ENCODE measurements at places on chromosomes 3 and 15.
A peak's percentile ranks its signal among the peaks of the same experiment; 100 is the strongest.

GRCh38 chr15:37094333-37094914 lies 5.9 kb downstream of the MEIS2 start:
- DNase-seq, result no peak

DNA sequence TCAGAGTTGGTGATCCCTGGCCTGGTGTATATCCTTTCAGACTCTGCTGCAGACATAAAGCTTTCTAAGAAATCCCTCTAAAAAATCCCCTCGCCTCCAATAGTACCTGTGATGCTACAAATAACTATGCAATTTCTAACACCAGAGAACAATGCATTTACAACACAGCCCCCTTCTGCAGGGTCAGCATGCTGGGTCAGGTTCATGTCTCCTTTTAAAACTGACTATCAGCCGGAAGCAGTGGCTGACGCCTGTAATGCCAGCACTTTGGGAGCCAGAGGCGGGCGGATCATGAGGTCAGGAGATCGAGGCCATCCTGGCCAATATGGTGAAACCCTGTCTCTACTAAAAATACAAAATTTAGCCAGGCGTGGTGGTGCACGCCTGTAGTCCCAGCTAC lies 77.0 kb upstream of the SPATA12 start:
- no peak for DNase-seq

- no peak for DNase-seq
Measured at GRCh38 chr3:179297971-179298725, 24.7 kb upstream of the ZNF639 start.

GRCh38 chr3:196974661-196975060 lies 6.0 kb upstream of the PIGZ start:
- no peak for DNase-seq

DNA sequence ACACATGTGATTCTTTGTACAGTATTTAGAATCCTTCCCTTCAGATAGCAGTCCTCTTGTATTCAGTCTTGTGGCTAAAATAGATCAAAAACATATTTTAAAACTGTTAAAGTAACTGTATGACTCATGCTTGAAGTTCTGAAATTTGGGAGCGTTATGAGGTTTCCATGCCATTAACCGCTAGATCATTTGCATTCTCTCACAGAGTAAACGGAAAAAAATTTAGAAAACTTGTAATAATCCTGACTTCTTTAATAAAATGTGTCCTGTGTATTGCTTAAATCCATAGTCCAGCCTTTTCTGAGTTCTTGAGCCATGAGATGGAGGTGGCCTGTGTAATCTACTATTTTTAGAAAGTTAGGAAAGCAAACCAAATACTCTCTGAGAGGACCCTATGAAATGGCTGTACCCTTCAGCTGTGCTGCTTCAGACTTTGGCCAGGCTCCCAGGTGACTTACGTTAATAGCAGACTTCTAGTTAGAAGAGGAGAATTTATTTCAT lies 33.8 kb downstream of the MBNL1 start:
- no peak for DNase-seq

DNA sequence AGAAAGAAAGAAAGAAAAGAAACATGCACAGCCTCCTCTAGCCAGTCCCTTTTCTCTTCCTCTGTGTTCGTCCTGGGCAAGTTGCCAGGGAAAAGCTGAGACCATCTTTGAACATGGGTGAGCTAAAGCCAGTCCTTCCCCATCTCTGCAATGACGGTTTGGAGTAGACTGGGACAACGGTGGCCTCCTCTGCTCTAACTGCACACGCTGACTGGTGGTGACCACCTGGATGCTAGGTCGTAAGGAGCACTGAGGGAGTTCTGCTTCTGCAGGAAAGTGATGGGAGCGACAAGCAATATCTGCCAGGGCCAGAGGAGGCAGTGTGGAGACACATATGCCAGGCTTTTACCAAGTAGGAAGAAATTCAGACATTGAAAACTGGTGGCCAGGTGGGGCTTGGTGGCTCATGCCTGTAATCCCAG lies 111.7 kb downstream of the NUP210 start:
- no peak for DNase-seq

DNA sequence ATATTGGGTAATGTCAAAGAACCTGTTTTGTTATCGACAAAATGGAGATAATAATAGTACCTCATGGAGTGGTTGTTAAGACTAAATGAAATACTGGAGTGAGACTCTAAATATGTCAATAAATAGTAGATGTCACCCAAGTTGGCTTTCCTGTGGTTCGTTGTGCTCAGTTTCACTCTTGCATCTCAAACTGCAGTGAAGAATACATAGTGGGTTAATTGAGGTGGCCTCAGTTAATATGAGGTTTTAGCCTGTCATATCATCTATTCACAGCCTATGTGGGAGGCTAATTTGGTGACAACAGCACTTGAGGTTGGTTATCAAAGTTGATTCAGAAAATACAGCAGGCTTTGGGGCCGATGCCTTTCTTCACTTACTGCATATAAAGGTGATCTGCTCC lies 485.5 kb upstream of the SUCLG2 start:
- no peak for DNase-seq

DNA sequence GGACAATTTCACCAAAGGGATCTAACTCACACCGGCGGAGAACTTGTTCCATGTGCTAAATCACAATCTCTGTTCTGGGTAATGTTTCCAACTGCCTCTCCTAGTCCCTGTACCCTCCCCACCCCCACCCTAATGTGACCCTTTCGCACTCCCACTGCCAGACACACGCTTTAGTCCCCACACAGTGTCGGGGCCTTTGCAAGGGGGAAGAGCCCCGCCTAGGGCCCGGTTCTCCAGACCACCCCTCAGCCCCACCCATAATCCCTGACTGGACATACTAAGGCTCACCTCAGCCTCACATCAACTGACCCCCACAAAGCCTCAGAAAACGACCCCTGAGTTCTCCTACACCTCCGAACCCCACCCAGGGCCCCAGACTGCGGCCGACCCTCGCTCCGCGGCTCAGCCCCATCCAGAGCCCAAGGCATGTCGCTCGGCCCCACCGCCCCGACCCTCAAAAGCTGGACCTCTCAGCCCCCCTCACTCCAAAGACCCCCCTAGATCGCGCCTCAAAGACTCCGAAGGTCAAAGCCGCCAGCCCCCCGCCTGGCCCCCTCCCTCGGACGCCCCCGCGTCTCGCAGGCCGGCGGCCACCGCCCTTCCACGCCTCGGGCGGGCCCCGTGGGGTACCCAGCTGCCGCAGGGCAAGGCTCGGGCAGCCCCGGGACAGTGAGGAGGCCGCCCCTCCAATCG lies 72.0 kb upstream of the MAP4 start:
- no peak for DNase-seq

GRCh38 chr3:40504636-40505430 lies 1.0 kb upstream of the ZNF620 start:
- no peak for DNase-seq

GRCh38 chr3:16809993-16810392 lies 74.8 kb upstream of the PLCL2 start:
- no peak for DNase-seq

DNA sequence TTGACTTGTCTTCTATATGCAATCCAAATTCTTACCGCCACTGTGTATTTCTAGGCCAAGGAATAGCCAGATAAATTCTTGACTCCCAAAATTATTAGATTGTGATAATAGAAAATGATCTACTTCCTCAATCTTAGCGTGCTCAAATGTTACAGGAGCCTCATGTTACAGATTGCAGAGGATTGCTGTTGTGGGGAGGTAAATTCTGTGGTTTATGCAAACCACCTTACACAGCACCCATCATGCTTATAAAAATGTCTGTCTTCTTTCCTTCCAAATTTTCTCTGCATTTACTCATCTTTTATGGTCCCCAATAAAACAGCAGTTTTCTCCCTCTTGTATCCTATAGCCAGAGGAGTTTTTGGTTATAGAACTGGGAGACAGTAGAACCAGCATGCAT lies 420.2 kb upstream of the ROBO1 start:
- no peak for DNase-seq

DNA sequence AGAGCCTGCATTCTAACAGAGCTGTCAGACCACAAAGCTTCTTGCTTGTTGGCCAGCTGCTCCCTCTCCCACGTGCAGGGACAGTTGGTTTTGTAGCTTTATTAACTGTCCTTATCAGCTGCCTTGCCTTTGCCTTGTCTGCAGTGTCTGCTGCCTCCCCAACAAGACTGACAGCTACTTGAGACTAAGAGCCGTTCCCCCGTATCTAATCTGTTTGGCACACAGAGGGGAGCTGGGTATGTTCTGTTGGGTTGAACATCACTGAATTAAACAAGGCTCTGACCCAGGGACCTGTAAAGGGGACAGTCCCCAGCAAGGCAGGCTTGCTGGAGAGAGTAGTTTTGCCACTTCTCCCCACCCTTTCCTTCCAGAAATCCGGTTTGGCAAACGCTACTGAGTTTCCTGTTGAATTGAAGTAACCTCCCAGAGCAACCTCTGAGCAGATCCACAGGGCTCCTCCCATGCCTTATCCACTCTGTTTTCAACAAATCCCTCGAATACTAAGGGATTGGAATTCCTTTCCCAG lies 116.1 kb downstream of the ANP32A start:
- DNase-seq, result no peak

GRCh38 chr3:36942638-36943248 lies 2.1 kb downstream of the TRANK1 start:
- DNase-seq, result no peak

- DNase-seq, result no peak
Measured at GRCh38 chr3:122892118-122892960, 97.5 kb downstream of the SLC49A4 start.

DNA sequence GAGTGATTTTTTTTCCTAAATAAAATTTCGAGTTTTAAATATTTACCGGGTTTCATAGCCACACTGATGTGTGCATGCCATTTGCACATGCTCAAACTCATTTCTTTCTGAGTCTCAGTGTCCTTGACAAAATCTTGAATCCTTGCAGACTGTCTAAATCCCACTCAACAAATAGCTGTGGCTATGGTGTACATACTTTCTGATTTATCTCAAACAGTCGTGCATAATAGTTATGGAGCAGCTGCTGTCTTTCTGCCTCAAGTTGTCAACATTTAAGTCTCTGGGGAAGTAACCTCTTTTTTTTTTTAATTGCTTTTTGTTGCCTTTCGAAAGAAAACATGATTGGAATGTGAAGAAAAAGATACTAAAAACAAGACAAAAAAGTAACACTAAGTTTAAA lies 52.8 kb upstream of the UTS2B start:
- DNase-seq, result no peak

DNA sequence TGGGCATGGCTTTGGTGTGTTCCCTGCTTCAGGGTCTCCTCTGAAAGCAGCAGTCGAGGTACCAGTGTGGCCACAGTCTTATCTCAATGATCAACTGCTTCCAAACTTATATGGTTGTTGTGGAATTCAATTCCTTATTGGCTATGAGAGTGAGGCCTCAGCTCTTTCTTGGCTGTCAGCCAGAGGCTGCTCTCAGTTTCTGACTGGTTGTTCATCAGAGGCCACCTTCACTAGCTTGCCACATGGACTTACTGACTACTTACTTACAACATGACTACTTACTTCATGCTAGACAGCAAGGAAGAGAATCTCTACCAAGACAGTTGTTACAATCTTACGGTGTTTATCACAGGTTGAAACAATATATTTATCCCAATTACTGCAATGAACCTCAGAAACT lies 789.2 kb downstream of the DIPK2A start:
- DNase-seq, result no peak

- no peak for DNase-seq
Measured at GRCh38 chr3:89533275-89533674, 425.9 kb downstream of the EPHA3 start.

- no peak for DNase-seq
Measured at GRCh38 chr3:176037636-176038035, 1159.6 kb downstream of the TBL1XR1 start.

GRCh38 chr3:159902546-159903314 lies 85.9 kb upstream of the IL12A start:
- no peak for DNase-seq

- no peak for DNase-seq
Measured at GRCh38 chr15:72599855-72600464, 54.5 kb upstream of the GOLGA6B start.

- DNase-seq, result no peak
Measured at GRCh38 chr3:112817797-112818196, 28.9 kb downstream of the CD200R1L start.

DNA sequence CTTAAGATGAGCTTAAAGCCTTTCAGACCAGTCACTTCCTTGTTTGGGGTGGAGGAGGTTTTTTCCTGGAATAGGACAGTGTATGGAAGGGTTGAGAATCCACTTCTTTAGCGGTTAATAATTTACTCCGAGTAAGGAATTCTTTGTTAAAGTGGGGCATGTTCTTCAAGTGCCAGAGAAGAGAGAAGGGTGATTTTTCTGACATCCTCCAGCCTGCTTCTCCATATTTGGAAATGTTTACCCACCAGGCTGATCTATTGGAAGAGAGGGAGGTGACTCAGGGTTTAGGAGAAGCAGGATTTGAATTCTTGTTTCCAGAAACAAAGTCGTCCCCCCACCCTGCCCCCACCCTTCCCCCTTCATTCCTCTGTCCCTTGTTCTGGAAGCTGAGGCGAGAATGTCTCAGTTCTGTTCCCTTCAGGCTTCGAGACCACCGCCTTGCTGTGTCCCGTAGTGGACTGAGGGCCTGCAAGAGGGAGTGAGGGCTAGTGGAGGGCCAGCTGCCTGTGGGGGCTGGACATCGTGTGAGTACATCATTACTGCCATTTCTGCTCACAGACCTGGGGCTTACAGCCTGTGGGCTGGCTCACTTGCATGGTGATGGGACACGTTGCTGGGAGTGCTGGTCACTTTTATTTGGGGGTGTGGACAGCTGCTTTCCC lies 58.5 kb downstream of the LPP start:
- DNase-seq, result no peak

GRCh38 chr15:31609906-31610305 lies 283.3 kb downstream of the KLF13 start:
- no peak for DNase-seq

DNA sequence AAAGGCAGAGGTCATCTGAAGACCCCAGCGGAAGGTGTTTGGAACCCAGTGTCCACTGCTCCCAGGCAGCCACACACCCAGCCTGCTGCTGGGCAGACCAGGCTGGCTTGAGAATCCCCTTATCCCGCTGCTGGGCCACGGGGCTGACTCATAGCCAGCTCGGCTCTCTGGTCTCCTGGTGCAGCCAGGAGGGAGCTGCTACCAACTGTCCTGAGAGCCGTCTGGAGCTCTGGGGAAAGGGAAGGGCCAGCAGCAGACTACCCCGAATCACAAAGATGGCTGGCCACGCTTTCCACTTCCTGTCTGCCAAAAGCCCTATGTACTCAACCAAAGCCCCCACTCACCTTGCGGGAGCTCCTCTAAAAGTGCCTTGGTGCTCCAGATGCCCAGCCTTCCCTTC lies 38.3 kb downstream of the WHAMM start:
- DNase-seq, result no peak

DNA sequence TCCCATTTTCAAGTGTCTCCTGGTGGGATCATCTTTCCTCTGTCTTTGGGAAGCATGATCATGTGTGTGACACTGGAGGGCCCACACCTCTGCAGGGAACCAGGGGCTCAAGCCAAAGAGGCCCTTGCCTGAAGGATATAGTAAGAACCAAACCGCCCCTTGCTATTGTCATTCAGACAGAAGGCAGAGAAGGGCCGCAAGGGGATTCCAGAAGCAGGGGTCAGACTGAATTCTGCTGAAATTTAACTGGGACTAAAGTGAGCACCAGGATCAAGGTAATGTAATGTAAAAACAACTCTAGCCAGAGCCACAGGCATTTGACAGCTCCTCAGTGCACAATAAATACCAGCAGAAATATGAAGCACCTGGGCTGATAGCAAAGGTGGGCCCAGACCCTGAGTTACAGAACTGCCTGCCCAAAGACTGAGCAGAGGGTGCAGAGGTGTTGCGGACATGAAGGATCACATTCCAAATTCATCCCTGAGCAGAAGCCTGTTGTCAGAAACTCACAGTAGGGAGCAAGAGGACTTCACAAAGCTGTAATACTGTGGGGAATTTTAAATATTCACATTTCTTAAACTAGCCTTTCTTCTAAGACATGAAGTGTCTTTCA lies 46.0 kb upstream of the RASGRF1 start:
- no peak for DNase-seq

- DNase-seq, result peak; percentile 62
Measured at GRCh38 chr15:76190751-76191538, 120.3 kb downstream of the ETFA start.
